ENCODE measurements at places on chromosomes 7 and 10. TPM values are rescaled to one million over a fixed set of nuclear protein-coding genes. Genes with fewer than 3 reads are reported as not detected.

- no peak for DNase-seq
Measured at GRCh38 chr10:126336801-126337200, 51.5 kb downstream of the ADAM12 start.

GRCh38 chr7:28855538-28856217, 102.5 kb downstream of the TRIL start:
- DNase-seq = peak; percentile 96

DNA sequence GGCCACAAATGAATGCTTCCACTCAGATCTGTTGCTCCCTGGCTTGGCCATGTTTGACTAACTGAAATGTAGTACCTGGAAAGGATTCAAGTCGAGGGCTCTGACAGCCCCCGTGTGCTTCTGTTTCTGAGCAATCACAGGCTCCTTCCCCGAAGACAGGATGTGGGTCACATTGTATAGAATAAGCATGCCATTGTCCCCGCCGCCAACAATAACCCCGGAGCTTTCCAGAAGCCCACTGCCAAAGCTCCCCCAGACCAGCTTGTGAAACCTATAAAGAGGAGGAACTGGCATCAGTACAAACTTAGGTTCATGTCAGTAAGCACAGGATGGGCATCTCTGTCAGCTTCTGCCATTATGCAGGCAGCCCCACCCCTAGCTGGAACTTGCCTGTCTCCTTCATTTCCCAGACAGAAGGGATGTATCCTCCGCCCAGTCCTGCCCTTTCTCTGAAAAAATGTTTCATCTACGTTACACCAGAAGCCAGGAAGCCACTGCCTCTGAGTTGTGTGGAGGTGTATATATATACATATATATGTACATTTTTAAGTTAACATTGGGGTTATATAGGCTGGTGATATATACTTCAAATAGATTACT, 10.3 kb downstream of the SEC31B start:
- DNase-seq = no peak

GRCh38 chr7:94630855-94631254, 25.1 kb downstream of the SGCE start:
- no peak for DNase-seq

- DNase-seq = no peak
Measured at GRCh38 chr10:80204677-80205476, 460 bp downstream of the ANXA11 start.

DNA sequence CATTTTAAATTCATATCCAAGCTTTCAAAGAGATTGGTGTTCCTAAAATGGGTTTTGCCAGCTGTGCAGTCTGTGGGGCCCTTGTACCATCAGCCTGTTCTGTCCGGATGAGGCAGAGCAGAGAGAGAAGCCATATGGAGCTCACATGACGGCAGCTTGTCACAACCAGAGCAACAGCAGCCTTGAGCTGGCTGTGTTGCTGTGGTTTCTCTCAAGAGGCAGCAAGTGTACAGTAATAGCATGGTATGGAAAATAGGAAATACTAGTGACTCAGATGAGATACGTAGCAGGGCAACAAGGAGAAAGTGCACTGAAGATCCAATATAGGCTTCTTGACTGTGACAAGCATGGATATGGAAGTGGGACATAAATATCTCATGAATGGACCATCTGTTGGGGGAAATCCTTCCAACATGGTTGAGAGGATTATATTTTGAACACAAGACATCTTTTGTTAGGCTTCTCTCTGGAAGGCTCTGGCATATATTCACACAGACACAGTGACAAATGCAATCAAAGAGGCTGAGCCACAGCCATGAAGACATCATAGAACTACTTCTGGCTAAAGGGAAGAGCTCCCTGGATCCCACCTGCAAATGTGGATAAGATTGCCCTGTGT, 251.0 kb upstream of the TAC1 start:
- DNase-seq = no peak

DNA sequence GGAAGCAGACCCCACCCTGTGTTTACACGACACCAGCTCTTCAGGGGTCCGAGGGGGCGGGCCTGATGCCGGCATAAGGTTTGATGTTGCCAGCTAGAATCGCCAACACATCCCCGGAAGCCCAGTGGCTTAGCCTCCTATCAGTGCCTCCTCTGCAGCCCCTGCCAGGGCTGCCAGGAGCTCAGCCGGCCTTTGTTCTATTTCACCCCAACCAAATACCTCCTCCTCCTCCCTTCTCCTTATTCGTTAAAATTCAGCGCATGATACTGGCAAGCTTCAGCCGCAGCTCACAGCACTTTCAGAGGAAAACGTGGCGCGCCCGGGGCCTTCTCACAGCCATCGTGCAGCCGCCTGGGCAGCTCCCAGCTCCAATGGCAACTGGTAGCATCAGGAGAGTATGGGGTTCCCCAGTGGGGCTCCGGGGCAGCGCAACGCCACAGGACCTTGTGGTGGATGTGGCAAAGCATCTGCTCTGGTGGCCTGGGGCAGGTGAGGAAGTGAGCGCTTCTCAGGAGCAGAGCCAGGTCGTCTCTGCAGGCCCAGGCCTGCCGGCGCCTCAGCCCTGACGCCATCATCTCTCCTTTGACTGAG, 176.4 kb upstream of the RHEB start:
- peak; percentile 59 for DNase-seq

DNA sequence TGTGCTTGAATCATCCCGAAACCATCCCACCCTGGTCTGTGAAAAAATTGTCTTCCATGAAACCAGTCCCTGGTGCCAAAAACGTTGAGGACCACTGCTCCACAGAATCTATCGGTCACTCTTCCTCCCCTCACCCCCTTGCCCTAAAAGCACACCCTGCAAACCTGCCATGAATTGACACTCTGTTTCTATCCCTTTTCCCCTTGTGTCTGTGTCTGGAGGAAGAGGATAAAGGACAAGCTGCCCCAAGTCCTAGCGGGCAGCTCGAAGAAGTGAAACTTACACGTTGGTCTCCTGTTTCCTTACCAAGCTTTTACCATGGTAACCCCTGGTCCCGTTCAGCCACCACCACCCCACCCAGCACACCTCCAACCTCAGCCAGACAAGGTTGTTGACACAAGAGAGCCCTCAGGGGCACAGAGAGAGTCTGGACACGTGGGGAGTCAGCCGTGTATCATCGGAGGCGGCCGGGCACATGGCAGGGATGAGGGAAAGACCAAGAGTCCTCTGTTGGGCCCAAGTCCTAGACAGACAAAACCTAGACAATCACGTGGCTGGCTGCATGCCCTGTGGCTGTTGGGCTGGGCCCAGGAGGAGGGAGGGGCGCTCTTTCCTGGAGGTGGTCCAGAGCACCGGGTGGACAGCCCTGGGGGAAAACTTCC, 784 bp upstream of the SERPINE1 start:
- DNase-seq = peak; percentile 80

GRCh38 chr10:95988702-95989101, 54.7 kb upstream of the CCNJ start:
- no peak for DNase-seq

DNA sequence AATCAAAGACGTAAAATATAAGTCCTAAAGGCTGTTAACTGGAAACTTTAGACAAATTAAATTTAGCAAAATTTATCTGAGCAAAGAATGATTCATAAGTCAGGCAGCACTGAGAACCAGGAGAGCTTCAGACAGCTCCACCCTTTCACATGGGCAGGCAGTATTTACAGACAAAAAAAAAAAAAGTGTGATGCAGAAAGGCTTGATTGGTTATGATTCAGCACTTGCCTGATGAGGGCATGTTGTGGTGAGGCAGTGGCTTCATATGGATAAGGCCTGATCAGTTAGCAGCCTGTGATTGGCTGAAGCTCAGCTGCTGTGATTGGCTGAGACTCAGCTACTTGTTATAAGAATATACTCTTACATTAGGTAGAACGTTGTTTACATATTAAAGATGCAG, 495.4 kb upstream of the POM121L12 start:
- DNase-seq = peak; percentile 29

DNA sequence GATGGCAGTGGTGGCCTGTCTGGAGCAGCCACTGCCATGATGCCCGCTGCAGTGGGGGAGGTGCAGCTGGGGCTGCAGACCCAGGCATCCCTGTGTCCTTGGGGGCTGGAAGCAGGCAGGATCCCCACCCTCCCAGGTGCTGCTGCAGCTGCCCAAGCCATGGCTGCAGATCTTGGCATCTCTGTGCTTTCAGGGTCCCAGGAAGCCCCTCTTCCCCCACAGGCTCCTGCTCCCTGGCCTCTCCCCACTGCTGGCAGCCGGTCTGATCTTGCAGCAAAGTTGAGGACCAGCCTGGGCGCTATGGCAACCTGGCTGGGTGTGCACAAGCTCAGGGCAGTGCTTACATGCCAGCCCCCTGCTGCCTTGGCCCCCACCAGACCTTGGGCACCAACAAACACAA, 78.5 kb downstream of the SAMD9 start:
- DNase-seq = no peak

DNA sequence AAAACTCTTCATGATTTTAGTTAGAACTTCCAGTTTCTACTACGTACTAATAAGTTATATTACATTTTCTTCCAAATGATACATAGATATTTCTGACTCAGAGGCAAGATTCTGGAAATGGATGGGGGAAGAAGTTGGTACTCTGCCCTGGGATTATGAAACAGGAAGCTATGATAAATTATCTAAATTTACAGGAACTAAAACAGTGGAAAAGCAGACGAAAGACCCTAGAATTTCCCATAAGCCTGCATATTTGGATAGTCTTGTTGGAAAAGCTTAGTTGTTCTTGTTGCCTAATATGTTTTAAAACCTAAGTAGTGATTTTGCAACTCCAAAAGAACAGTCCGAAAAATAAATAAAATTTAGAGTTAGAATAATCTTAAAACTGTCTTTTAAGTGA, 21.8 kb downstream of the CFAP69 start:
- no peak for DNase-seq

DNA sequence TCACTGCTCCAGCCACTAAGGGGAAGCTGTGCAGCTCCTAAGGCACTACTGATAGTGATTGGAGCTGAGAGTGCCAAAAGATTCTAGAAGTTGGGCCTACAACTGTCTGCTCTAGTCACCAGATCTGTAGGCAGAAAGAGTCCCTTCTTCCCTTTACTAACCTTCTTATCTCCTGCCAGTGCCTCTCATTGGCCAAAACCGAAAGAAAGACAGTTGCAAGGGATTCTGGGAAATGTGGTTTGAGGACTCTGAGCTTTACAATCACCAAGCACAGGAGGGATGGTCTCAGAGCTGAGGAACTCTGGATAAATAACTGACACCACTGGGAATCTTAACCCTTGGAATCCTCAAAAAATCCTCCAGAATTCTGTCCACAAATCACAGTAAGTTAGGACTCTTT, 615.8 kb downstream of the CCSER2 start:
- no peak for DNase-seq

- no peak for DNase-seq
Measured at GRCh38 chr7:153158149-153158548, 398.6 kb downstream of the ACTR3B start.

DNA sequence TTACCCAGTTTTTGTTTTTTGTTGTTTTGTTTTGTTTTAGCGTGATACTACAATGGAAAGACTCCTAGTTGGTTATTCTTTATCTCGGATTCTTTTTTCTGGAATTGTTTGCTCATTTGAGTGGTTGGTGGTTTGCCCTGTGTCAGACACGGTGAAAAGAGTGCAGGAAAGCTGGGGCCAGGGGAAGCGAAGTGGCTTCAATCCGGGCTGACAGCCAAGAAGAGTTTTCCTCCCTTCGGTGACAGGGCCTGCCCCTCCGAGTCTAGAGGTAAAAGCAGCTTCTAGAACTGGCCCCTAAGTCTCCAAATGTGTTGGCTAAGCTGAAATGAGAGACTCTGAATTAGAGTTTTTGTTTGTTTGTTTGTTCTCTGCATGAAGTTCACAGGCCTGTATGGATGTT, 5.7 kb upstream of the AP5Z1 start:
- no peak for DNase-seq

DNA sequence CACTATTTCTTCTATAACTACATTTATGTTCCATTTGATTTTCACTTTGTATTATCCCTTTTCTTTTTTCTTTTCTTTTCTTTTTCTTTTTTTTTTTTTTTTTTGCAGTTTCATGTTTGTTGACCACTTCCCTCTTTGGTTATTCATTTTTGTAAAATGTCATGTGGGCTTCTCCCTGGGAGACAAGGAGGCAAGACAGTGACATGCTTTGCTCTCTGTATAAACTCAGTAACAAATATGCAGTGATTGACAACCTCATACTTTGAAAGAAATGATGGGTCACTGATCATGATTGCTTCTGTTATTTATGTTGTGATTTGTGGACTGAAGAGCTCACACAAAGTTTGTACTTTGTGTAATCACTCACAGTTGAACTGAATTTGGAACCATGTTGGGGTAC, 90.2 kb upstream of the ABI1 start:
- no peak for DNase-seq

- DNase-seq = no peak
Measured at GRCh38 chr7:108824840-108825580, 255.3 kb downstream of the DNAJB9 start.

GRCh38 chr10:129728905-129729795, 234.9 kb downstream of the EBF3 start:
- no peak for DNase-seq

GRCh38 chr10:52883996-52884871, 111.7 kb upstream of the MBL2 start:
- peak; percentile 99 for DNase-seq

DNA sequence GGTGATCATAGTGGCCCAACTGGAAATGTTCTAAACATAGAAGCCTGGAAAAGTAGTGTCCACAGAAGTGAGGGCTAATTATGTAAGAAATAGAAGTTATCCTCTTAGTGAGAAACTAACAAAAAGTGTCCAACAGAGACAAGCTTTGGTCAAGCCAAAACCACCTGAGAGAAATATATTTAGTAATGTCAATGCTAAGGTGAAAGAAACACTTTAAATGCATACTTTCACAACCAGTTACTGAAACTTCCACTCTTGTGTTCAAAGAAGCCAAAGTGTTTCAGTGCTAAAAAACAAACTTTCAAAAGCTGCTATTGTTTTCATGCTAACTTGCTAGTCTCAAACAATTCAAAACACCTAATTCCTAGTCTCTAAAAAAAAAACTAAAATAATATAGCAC, 18.1 kb downstream of the RAB11FIP2 start:
- no peak for DNase-seq

DNA sequence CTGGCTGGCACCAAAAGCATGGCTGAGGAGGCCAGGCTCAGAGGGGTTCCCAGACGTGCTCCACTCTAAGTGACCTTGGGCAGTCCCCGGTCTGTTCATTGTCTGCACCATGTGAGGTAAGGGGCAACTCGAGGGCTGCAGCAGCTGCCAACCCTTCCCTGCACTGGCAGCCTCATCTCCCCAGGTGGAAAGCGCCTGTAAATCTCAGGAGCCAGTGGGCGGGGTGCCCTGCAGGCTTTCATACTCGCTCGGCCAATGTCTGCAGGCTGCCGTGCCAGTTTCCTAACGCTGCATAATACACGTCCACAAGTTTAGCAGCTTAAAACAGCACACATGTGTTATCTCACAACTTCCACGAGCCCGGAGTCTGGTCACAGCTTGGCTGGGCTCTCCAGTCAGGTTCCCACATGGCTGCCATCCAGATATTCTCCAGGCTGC, 12.6 kb upstream of the GDF10 start:
- no peak for DNase-seq

Gene SLC13A1
- polyA plus RNA-seq = not detected

Gene TMEM196
- not detected for polyA plus RNA-seq

Gene OGDH
- 37.6 TPM for polyA plus RNA-seq

Gene INSIG1
- polyA plus RNA-seq = 92.0 TPM

Gene CXCL12
- not detected for polyA plus RNA-seq

Gene GHRHR
- polyA plus RNA-seq = not detected

Gene SFTPA2
- polyA plus RNA-seq = not detected

Gene CYP3A4
- not detected for polyA plus RNA-seq

Gene SFR1
- polyA plus RNA-seq = 12.0 TPM
